ENCODE measurements at places on chromosomes 6 and 20.

DNA sequence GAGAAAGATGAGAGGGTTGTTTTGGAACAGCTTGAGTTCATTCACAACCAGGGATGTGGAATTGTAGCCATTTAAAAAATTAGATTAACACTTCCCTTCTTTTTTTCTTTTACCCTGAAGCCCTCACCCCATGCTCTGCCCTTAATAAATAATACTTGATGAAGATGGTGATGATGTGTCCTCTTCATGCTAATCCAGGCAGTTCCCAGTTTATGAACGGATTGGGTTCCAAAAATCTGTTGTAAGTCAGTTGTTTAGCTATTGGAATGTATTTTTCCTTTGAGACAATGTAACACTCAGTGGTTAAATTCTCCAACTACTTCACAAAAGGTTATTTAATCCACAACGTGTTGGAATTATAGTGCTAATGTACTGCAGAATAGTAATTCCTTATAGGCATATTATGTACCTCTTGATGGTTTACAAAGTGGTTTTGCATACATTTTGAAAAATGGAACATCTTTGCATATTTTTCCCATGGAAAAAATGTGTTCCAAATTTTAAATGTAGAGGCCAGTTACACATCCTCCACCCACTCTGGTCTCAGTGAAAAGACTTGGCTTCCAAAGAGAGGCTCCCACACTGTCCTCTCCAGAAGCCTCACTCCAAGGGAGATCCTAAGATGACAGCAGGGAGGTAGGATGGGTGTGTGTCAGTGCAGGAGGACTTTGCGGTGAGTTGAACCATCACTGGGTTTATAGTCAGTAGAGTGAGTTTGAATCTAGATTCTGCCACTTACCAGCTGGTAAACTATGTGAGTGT, 45.8 kb upstream of the CEP162 start:
- DNase-seq = no peak

- no peak for DNase-seq
Measured at GRCh38 chr20:47653869-47654268, 131.4 kb downstream of the SULF2 start.

GRCh38 chr6:42966571-42966970, 6.0 kb downstream of the GNMT start:
- DNase-seq = no peak

DNA sequence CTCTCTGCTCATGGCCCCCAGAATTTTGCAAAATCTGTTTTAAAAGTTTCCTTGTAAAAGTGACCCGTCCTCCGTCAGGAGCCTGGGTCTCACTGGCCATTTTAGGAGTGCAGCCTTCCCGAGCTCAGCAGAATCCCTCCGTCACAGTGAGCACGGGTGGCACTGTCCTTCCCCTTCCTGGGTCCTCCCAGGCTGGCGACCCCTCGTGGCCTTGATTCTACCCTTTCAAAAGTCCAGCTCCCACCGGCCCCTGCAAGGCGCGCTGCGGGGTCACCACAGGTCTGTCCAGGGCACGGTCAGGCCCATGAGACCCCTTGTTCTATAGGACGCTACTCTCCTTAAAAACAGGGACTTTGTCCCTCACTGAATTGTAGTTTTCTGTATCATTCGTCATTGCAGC, 112.7 kb downstream of the PSMB1 start:
- no peak for DNase-seq

- DNase-seq = no peak
Measured at GRCh38 chr6:5457983-5458683, 196.8 kb downstream of the FARS2 start.

- DNase-seq = no peak
Measured at GRCh38 chr6:1871724-1872315, 262.1 kb downstream of the FOXC1 start.

DNA sequence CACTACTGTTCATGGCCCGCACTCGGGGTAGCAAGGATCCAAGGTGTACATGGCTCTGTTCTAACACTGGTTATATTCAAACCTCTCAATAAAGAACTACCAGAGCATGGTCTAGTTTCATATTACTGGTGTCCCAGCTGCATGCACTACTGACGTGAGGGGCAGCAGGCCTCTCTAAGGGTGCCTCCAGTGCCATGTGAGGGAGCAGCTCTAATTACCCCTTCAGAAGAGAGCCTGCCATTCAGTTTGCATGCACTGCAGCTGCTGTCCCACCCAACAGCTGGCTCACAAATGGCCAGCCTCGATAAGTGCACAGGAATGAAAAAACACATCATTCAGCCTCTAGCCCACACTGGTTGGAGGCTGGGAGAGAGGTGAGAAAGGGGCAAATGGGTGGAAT, 85.2 kb downstream of the SMLR1 start:
- no peak for DNase-seq

DNA sequence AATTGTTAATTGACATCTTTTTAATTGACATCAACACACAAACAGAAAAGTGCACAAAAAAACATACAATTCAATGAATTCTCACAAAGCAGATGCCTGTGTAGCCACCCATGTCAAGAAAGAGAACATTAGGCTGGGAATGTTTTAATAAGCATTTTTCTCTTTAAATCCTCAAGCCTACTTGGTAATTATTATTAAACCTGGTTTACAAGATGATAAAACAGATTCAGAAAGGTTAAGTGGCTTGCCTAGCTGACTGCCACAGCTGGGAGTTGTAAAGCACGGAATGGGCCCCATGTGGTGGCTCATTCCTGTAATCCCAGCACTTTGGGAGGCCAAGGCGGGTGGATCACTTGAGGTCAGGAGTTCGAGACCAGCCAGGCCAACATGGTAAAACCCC, 90.0 kb upstream of the AKAP12 start:
- DNase-seq = no peak

- DNase-seq = no peak
Measured at GRCh38 chr6:34031625-34032383, 114.1 kb downstream of the GRM4 start.

DNA sequence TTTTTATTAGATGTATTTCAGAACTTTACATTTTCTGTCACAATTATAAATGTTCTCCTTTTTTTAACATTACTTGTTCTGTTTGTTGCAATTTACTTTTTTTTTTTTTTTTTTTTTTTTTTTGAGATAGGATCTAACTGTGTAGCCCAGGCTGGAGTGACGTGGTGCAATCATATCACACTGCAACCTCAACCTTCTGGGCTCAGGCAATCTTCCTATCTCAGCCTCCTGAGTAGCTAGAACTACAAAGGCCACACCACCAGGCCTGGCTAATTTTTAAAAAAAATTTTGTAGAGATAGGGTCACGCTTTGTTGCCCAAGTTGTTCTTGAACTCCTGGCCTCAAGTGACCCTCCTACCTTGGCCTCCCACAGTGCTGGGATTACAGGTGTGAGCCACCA, 15.1 kb upstream of the MBOAT1 start:
- no peak for DNase-seq

DNA sequence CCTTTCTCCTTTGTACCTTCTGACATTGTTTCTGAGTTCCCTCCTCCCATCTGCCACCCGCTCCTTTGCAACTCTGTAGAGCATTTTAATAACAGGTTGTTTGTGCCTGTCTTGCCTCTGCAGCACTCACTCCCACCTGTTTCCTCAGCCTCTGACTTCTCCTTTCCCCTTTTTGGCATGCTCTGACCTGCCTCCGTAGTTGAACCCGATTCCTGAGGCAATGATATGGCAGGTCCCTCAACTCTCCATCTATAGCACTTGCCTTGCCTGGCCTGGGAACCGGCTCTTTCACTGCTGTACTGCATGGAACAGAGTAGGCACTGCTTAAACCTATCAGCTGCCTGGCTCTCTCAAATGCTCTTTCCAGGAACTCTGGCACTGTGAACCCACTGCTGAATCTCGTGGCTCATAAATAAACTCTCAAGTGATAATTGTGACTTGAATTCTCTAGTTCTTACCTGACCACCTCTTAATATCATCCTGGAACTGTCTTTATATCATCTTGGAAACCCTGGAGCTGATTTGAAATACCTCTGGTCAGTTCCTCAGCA, 50.3 kb downstream of the UTRN start:
- no peak for DNase-seq

DNA sequence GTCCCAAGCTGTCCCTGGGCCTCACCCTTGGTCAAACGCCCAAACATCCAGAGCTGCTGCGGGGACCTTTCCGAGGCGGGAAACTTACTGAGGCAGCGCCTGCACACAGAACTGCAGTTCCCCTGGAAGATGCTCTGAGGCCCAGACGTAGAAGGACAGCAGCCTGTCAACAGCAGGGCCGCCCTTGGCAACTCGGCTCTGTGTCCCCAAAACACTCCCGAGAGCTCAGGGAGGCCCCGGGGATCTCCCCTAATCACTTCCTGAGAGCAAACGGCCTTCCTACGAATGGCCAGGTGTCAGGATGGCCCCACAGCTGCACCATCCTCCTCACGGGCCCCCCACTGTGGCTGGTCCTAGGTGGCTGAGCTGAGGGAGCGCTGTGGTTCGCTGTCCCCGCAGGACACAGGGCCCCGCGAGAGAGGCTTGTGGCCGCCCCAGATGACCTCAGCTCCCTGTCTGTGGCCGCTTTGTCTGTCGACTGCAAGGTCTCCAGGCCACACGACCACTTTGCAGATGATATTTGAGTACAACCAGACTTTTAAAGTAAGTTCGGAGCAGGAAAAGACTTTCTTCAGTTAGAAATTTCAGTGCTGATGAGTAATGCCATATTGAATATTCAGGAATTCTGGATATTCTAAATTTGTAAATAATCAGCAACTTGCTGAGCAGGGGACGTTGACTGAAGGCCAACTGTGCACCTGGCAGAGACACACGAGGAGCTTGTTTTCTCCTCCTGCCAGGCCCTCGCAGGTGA, 46.0 kb downstream of the DLL1 start:
- no peak for DNase-seq

DNA sequence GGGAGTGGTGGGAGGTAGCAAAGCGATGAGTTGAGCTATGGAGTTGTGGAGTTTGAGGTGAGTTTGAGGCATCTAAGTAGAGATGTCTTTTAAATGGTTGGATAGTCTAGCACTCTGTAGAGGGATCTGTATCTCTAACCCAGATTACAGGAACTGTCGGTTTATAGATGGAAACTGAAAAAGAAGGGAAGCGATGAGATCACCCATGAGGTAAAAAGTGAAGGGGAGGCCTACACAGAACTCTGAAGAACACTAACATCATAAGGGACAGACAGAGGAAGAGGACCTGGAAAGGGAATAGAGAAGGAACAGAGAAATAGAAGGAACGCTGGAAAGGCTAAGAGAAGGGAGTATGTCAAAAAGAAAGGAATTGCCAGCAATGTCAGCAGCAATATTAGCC, 2.5 kb downstream of the HINT3 start:
- DNase-seq = peak; percentile 68

Measured in suppressor macrophage treated with lipopolysaccharide for 4 hours (primary cell).